ENCODE measurements at places on chromosomes 13 and 19.

DNA sequence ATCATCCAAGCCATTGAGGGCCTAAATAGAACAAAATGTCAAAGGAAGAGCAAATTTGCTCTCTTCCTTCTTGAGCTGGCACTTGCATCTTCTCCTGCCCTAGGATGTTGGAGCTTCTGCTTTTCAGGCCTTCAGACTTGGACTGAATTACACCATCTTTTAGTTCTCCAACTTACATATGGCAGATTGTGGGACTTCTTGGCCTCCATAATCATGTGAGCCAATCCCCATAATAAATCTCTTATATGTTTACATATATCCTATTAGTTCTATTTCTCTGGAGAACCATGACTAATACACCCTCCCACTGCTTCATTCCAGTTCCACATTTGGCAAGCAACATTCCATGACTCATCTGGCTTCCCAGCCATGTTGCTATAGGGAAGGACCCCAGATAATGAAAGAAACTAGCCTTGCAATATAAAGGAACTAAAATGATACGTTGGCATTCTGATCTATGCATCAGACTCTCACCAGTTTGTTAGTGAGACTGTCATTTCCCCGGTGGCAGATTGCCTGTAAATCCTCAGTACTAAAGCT lies 11.0 kb upstream of the ACOD1 start:
- no peak for DNase-seq

GRCh38 chr13:25218019-25218418 lies 45.9 kb upstream of the AMER2 start:
- no peak for DNase-seq

GRCh38 chr19:29945433-29945832 lies 3.4 kb downstream of the URI1 start:
- DNase-seq, result no peak

DNA sequence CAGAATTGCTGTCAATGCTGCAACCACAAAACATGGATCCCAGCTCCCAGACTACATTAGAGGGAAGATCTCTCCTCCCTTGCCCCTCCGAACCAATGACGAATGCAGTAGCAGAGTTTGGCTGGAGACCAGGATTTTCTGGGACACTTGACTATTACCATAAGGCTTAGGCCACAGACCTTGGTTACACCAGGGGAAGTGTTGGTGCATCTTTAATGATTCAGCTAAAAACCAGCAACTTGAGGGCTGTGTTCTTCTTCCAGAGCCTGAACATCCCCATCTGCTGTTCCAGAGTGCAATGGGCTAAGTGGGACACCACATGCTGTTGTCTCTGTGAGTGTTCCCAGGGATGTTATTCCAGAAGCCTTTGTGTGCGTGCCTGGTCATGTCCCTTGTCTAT lies 528.2 kb downstream of the LMO7 start:
- no peak for DNase-seq

- no peak for DNase-seq
Observed at GRCh38 chr13:65387743-65388347, 1842.3 kb downstream of the PCDH9 start.

DNA sequence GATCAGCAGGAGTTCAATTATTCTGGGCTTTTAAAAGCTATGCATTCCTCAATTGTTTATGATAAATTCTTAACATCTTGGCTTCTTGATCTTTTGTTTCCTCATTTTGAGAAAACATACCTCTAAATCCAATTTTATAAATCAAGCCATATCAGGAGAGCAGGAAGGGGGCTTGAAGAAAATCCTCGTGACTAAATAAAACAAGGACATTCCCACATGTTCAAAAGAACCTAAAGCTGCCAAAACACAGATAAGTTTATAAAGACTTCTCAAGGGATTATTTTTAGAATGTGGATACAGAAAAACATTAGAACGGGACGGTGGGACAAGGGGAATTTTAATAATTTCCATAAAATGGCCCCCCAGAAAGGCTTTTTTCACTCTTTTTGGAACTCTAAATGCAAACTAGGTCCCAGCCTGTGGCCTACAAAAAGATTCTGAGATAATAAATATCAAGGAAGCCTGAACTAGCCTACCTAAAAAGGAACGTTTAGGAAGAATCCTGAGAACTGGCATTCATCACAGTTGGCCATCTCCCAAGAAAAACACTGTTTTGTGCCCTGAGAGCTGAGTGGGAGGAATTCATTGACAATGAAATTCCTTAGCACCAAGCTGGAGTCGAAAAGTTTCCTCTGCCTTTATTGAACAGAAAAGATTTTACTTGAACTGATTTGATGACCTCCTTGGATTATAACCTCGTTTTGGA lies 30.1 kb downstream of the ZAR1L start:
- no peak for DNase-seq

DNA sequence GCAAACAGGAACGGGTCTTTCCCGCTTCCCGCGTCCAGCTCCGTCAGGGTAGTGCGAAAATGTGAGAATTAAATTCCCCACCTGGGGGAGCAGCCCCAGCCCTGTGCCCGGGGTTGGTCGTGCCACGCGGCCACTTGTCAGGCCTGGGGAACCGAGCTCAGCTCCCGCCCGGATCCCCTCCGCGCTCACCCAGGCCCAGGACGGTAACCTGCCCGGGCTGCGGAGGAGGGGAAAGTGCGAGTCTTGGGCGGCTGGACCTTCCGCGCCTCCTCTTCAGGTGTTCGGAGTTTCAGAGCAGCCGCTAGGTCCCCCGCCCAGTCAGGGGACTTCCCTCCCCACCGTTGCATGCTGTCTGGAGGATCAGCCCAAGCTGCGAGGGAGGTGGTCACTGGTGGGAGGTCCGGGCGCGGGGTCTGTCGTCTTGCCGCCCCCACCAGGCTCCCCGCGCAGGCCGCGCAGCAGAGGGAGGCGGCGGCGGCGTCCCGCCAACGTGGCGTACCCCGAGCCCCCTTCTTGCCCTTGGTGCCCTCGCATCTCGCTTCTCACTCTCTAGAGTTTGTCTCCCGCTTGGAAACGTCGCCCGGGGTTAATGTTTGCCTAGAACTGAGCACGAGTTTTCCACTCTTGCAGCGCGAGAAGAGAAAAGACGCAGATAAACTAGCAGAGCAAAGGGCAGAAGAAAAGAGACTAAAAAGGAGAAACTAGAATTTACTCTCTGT lies 8.1 kb downstream of the URAD start:
- no peak for DNase-seq

GRCh38 chr13:36630181-36630803 lies 43.5 kb upstream of the SERTM1 start:
- DNase-seq, result no peak

DNA sequence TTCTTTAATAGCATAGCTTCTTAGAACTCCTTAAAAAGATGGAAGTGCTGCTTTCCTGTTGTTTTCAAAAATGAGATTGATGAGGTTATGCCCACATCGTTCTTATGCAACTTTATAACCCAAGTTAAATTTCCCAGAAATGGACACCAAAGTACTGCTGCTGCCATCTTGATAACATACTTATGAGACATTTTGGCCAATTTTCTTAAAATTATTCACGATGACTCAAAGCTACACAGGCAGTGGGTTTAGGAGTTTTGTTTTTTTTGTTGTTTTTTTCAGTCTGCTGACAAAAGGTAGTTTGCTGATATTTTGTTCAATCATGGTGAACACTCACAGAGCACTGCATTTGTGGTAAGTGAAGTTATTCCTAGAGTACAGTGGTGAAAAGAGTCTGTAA lies 54.9 kb upstream of the RFC3 start:
- DNase-seq, result no peak

DNA sequence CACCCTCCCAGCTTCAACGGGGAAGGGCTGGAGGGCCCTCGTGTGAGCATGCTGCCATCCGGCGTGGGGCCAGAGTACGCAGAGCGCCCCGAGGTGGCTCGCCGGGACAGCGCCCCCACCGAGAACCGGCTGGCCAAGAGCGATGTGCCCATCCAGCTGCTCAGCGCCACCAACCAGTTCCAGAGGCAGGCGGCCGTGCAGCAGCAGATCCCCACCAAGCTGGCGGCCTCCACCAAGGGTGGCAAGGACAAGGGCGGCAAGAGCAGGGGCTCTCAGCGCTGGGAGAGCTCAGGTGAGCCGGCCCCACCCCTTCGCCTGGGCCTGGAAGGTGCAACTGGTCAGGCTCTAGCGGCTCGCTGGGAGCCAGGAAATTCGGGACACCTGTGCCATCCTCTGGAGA lies 20.0 kb downstream of the PEX11G start:
- DNase-seq, result no peak

- no peak for DNase-seq
Observed at GRCh38 chr13:105089858-105090643, 1445.4 kb downstream of the EFNB2 start.

GRCh38 chr13:48908381-48909055 lies 67.2 kb upstream of the FNDC3A start:
- no peak for DNase-seq

DNA sequence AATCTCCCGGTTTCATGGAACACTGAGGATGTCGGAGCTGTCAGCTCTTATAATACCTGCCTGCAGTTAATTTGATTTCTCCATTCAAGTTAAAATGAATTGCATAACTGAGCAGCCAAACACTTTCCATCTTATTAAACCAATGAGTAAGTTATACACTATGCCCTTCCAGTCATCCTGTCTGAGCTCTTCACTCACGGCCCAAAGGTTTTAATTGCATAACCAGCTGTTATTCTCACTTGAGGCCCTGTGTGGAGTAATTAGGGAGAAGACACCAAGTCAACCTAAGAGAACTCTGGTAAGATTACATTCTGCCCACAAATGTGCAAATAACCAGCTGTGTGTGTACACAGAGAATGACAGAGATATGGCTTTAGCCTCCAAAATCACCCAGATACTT lies 303.5 kb downstream of the TBC1D4 start:
- no peak for DNase-seq

GRCh38 chr13:111915104-111915551 lies 151.8 kb upstream of the SOX1 start:
- no peak for DNase-seq

- DNase-seq, result no peak
Observed at GRCh38 chr13:113655346-113656002, 2.5 kb downstream of the ATP4B start.

- DNase-seq, result no peak
Observed at GRCh38 chr13:105144936-105145335, 1390.5 kb downstream of the EFNB2 start.

GRCh38 chr13:46609052-46609451 lies 56.1 kb downstream of the LRCH1 start:
- no peak for DNase-seq

DNA sequence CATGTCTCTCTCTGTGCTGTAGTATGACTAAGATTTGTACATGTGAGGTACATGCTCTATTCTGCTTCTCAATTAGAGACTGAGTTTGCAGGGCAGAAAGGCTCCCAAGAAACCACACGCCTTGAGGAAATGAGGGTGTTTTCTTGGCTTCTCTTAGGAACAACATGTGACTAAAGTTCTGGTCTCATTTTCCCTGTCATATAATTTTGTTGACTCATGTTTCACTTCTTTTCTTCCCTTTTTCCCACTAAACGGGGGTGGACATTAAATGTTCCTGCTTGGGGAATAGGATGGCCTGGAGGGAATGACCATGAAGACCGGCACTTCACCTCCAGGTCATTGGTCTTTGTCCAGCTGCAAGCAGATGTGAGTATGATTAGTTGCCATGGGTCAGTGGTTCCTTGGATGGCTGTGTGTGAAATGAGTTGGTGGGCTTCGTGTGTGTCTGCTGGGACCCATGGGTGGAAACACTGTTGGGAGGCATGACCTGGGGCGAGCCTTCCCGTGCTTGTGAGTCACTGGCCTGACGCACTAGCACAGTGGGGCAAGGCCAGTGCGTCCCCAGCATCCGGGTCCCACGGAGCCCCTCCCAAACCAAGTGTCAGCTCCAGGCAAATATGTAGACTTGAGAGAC lies 56.6 kb downstream of the COL4A1 start:
- DNase-seq, result no peak

DNA sequence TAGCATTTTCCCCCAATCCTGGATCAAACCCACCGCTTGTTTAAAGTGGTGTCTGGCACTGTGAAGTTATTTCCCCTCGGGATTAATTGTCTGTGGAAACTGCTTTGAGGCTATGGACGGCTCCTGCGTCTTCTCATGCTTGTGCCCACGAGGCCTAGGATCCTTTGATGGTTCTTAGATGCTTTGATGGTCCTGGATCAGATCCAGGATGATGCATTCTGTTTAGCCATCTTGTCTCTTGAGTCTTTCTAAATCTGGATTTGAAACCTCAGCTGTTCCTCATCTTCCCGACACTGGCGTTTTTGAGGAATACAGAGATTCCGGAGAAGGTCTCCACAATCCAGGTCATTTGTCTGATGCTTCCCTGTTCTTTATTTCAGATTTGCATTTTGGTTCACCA lies 36.1 kb upstream of the USP29 start:
- DNase-seq, result no peak

GRCh38 chr13:107865318-107865575 lies 350.1 kb downstream of the LIG4 start:
- no peak for DNase-seq

- no peak for DNase-seq
Observed at GRCh38 chr13:114047358-114047881, 73.5 kb upstream of the C13orf46 start.

DNA sequence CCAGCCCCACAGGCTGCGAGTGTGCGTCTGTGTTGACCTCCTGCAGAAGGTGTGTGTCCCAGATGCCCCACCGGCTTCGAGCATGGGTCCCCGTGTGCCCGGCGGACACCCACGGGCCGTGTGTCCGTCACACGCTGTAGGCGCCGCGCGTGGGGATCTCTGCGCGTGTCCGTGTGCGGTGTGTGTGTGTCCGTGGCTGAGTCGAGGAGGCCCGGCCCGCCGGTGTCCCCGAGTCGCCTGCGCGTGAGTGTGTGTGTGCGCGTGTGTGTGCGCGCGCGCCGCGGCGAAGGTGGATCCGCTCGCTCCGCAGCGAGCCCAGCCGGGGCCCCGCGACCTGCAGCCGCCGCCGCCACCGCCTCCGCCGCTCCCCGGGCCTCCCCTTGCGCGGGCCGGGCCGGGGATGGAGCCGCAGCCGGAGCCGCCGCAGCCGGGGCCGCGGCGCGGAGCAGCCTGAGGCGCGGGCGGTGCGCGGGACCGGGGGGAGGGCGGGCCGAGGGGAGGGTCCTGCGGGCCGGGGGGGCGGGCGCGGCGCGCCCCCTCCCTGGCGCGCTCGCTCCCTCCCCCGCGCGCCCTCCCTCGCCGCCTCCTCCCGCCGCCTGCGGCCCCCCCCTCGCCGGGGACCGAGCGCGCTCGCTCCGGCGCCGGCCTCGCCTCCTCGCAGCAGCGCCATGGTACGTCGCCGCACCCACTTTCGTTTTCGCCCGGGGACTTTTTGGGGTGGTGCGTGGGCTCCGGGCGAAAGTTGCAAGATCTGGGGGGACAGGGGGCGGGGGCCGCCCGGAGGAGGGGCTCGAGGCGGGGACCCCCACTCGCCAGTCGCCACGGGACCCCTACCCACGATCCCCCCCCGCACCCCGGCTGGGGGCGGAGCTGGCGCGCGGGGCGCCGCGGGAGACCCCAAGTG lies 7.1 kb upstream of the NFIC start:
- peak; percentile 66 for DNase-seq

DNA sequence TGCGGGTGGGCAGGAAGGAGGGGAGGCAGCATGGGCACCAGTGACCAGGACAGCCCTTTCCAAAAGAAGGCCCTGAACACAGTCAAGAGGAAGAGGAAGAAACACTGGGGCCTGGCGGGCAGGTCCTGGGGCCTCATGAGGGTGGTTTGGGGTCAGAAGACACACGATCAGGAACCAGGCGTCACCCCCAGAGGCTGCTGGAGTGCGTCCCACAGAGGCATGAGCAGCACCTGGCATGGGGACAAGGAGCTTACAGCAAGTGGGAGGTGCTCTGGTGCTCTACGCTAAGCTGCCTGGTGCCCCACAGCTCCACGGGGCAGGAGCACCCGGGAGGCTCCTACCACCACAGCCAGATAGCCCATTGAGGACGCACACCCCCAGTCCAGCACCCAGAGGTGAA lies 20.0 kb downstream of the ELL start:
- DNase-seq, result no peak

- DNase-seq, result no peak
Observed at GRCh38 chr13:84080748-84081530, 198.7 kb upstream of the SLITRK1 start.
